ENCODE measurements at places on chromosomes 6 and 20. TPM values are rescaled to one million over a fixed set of nuclear protein-coding genes. Genes with fewer than 3 reads are reported as not detected.

DNA sequence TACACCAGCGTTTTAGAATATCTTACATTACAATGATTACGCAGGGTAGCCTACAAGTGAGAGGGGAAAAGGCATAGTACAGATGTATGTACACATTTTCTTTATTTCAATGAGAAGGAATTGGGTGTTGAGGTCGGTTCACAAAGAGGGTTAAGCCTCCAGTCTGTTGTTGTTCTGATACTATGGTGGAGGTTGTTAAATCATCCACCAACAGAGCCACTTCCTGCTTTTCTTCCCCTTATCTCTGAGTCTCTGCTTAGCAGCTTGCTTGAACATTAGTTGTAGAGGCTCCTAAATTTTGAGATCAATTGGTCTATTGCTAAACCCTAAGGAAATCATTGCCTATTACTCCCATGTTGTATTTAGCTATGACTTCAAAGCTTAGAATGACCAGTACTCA lies 7.3 kb downstream of the RGS17 start:
- H3K4me1 ChIP-seq = no peaks in the 10 kb centered on the region
- H3K4me3 ChIP-seq = no peak overlapping the region
- DNase-seq = no peak

GRM1 gene
- not detected for total RNA-seq

- H3K36me3 ChIP-seq = no peaks in the 10 kb centered on the region
- DNase-seq = no peak
- H3K27ac ChIP-seq = no peak overlapping the region
- H3K4me1 ChIP-seq = no peaks in the 10 kb centered on the region
- H3K4me3 ChIP-seq = no peak overlapping the region
These were observed 495.4 kb downstream of the CDH26 start for GRCh38 chr20:60453388-60454246.

CDK5RAP1 gene
- 20.9 TPM for total RNA-seq

OOEP gene
- total RNA-seq = 0.38 TPM
